ENCODE measurements at places on chromosomes 12 and 14.

DNA sequence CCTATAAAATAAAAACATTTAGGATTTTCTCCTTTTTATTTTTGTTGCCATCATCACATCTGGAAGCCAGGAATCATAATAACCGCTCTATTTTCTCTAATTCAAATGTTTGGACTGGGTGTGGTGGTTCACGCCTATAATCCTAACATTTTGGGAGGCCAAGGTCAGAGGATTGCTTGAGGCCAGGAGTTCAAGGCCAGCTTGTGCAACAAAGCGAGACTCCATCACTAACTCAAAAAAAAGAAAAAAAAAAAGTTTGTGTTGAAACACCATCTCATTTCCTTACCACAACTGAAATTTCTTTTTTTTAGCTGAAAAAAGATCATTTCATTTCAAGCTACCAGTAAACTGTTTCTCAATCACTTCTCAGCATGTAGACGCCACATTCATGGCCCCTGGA, 8.8 kb upstream of the BAZ1A start:
- no peak for DNase-seq

DNA sequence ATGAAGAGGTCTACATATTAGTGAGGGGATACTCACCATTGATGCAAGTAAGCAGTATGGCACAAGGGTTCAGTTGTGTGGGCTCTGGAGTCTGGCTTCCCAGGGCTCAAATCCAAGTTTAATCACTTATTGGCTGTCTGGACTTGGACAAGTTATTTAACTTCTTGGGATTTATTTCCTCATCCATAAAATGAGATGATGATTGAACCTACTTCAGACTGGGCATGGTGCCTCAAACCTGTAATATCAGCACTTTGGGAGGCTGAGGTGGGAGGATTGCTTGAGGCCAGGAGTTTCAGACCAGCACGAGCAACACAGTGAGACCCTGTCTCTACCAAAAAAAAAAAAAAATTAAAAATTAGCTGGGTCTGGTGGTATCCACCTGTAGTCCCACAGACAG, 67.9 kb downstream of the KCNK10 start:
- DNase-seq = no peak

DNA sequence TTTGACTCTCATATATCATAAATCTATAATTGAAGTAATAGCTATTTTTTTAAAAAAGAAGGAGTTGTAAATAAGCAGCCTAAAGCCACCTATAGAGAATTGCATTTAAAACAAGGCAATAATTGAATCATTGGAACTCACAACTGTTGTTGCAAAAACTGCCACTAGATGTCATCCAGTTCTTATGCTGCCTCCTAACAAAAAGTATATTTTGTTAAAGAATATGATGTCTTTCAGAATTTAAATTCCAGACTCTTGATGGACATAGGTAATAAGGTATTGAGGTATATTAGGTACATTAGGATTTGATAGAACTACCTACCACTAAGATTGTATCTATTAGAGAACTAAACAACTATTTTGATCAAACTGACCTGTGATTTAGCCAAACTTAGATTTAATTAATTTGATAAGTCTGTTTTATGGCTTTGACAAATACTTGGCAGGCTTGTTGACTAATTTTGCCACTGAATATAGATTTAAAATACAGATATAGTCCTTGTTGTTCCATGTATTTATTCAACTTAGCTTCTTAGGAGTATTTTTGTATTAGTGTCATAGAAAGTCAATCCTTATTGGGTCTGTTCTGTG, 401.4 kb downstream of the RPL10L start:
- peak; percentile 35 for DNase-seq

GRCh38 chr14:82070040-82070439, 536.4 kb upstream of the SEL1L start:
- DNase-seq = no peak

GRCh38 chr12:6219980-6220379, 19.8 kb downstream of the CD9 start:
- no peak for DNase-seq

GRCh38 chr12:3636328-3636727, 116.6 kb downstream of the CRACR2A start:
- DNase-seq = no peak

DNA sequence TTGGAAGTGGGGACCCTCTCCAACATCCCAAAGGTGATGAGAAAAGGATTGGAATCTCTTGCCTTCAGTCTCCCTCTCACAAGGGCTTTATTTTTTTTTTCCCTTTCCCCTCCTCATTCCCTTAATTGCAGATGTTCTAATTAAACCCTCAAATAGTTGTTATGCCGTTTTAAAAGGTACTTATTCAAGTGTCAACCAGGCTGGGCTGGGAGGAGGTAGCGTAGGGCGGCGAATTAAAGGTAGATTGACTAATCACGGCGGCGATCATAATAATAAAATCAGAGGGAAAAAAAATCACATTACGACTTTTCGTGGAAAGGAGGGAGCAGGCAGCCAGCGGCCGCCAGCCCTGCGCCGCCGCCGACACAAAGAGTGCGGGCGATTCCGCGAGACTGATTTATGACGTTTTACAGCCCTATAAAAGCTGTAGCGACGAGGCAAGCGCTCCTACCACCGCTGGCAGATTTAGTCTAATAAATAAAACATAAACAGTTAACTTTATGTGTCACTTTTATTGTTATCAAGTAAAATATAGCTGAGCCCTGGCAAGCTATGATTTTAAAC, 1.7 kb upstream of the HOXC4 start:
- peak; percentile 78 for DNase-seq

GRCh38 chr12:121590476-121591143, 9.8 kb upstream of the KDM2B start:
- peak; percentile 87 for DNase-seq

GRCh38 chr14:89977668-89978067, 21.9 kb downstream of the TDP1 start:
- no peak for DNase-seq

DNA sequence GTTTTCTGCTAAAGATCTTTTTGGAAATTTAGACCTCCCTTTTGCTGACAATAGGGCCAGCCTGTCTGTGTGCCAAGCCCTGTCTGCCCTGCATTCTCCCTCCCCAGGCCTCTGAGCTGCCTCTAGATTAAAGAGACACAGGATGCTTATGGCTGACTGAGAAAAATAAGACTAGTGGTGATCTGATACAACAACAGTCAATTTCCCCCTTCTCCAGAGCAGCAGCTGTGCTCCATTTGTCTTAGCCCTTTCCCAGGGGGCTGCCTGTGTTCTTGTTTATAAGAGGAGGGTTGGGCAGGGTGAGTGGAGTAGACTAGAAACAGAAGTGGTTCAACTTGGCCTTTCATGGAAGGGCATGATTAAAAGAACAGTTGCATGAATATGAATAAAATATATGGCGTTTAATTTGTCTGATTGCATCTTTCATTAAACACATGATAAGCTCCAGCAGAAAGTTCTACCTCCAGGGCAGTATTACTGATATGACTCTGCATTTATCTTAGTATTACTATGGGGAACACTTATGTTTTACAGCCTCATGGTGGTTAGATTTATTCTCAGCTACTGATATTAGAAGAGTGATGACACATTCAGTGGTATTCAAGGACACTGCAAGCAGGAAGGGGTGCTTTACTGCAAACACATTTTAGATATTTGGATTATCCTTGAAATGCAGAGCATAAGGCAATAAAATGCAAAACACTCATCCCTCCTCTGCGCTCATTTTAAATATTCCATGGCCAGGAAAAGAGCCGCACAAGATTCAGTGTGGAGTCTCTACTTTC, 150.2 kb upstream of the CLEC14A start:
- no peak for DNase-seq

- peak; percentile 93 for DNase-seq
Measured at GRCh38 chr14:69767369-69767999, 542 bp downstream of the SRSF5 start.

DNA sequence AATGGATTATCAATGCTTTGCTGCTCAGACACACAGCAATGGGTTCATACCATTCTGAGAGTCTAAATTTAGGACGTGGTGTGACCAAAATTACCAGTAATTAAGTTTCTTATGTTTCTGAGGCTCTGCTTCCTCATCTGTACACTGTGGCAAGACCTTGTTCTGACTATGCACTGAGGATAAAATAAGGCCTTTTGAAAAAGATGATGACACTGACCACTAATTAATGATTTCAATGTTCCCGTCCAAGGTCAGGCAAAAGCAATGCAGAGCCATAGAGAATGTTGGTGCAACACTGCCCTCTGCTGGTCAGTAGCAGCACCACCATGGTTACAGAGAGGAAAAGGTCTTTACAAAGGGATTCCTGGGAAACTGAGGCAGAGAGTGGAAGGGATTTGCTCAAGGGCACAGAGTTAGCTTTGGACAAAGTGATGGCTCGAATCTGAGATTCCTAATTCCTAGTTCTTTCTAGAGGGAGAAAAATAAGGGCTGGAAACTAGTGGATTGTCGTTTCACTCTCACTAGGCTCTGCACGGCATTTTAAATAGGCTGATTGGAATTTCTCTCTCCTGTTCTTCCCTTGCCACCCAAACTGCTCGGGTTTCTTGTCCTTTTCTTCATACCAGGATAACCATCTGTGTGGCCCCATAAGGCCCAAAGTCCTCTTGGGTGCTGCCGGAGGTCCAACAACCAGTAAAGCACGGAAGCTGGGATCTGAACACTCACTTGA, 22.3 kb upstream of the P2RX7 start:
- DNase-seq = no peak

GRCh38 chr12:91613223-91613779, 430.7 kb upstream of the DCN start:
- DNase-seq = no peak

DNA sequence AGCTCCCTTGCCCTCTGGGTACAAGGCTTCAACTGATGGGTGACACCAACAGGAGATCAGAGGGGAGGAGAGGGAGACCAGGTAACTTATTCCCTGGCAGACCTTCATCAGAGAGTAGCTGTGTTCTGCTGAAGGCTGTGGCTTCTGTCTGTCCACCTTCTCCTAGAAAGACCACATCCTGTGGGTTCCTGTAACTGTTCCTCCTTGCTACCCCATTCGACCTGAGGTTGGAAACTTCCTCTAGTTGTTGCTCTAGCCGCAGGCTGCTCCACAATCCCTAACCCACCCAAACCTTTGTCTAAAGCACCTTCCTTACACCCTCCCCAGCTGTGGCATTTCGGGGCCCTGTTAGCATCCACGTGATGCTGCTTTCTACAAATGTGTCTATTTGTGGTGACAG, 454.2 kb downstream of the DPF3 start:
- no peak for DNase-seq

Measured in osteoblast (primary cell).